Brain microvascular endothelial cell (primary cell): ENCODE measurements at places on chromosomes 2 and 18.

GRCh38 chr2:200081236-200081635 lies 125.9 kb downstream of the MAIP1 start:
- DNase-seq: no peak

DNA sequence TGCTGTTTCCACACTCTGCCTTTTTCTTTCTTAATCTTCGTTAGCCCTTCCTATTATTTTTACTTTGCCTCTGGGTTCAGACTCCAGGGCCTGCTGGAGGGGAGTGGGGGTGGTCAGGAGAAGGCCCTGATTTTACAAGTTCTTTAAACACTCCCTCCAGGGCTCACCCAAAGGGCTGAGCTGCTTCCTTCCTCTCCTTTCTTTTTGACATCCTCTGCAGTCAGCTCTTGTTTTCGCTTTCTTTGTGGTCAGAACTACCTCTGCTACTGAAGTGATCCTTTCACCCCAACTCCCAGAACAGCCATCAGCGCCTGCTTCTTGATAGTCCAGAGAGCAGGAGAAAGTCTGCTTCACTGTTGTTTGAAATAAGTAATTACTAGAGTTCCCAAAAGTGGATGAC lies 925.7 kb downstream of the EPHA4 start:
- no peak for DNase-seq

DNA sequence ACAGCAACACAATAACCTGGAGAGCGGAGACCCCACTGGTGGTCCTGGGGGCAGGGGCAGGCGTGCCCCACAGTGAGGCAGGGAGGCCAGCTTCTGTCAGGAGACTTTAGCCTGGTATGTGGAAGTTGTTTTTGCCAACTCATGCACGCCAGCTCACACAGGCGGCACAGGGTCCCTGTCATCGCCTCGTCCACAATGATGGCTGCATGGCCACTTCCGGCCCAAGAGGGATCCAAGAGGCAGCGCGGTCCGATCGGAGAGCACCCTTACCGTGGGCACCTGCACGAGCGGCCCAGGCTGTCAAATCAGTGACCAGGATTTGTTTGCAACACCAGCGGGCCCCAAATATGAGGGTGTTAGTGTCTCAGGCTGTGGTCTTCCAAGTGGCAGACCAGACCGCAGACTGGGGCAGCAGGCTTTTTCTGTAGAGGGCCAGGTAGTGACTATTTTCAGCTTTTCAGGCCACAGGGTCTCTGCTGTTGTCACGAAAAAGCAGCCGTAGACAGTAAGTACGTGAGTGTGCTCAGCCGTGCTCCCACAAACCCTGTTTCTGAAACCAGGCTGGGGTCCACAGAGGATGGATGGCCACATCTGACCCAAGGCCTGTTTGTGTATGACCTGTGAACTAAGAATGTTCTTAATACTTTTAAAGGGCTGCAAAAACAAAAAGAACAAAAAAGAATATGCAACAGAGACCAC lies 21.2 kb downstream of the SNED1 start:
- no peak for DNase-seq

GRCh38 chr2:33525666-33526065 lies 49.2 kb downstream of the RASGRP3 start:
- DNase-seq: no peak

DNA sequence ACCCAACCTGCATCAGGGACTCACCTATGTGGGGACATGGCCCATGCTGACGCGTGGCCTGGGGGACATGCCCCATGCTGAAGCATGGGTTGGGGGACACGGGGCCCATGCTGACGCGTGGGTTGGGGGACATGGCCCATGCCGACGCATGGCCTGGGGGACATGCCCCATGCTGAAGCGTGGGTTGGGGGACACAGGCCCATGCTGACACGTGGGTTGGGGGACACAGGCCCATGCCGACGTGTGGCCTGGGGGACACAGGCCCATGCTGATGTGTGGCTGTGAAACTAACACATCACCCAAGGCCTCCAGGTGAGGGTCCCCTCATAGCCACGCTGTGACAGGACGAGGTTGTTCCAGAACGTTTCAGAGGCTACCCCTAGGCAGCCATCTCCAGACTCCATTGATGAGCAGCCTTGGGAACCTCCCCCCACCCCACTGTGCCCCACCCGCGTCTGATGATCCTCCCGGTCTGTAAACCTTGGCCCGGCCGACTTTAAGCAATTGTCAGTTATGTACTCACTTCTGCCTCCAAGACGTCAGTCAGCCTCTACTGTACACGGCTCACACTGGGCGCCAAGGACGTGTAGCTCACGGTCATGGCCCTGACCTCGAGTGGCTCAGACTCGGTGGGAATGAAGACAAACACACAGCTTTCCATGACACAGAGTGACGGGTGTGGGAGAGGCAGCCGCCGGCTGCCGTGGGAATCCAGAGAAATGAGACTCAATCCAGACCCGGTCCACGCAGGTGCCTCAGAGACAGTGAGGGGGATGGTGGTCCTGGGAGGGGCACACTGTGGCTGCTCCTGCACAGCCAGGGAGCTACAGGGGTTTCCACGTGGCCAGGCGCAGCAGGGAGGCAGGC lies 50.2 kb upstream of the SLC66A3 start:
- DNase-seq: no peak

DNA sequence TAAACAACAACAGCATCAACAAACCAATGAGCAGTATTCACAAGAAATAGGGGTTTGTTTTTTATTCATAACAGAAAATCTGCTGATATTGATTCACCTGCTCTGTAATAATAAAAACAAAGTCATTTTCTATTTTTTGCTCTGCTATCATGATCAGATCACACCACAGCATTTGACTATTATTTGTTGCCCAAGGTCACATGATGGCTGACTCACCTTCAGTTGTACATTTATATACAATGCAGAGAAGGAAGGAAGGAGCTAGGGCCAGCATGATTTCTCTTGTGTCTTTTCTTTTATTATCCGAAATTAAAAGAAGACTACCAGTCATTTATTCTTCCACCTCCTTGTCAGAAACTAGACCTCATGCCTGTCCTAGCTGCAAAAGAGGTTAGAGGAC lies 1427.7 kb upstream of the CELF4 start:
- DNase-seq: no peak

DNA sequence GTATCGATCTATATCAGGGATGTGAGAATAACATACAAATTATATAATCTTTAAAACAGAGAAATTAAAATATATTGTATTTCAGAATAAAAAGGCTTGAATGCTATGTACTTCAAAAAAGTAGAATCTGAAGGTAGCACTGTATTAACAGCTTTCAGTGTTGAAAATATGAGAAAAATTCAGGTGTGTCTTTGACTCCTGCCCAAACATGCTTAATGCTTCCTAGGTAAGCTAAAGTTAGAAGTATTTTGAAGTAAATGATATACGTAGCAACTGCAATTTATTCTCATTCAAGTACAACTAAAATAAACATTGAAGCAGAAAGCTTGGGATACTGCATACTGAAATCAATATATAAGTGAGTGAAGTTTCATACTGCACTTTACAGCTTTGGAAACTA lies 1082.0 kb upstream of the ACVR2A start:
- no peak for DNase-seq

- DNase-seq: no peak
Observed at GRCh38 chr18:4391859-4392258, 63.2 kb downstream of the DLGAP1 start.

GRCh38 chr2:25132299-25132635 lies 36.1 kb downstream of the POMC start:
- no peak for DNase-seq

DNA sequence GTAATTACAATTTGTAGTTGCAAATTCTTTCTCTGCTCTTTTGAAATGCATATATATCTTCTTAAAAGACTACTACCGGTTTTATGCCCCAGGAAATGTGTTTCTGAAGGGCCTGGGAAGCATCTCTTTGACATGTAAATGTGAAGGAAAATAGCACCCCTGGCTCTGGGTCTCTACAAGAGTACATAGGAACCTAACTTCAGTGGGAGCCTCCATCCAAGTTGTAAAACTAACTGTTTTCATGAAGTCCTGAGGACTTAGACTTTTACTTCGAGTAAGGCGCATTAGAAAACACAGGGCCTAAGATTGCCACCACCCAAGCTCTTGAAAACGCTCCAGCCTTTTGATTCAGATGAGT lies 99.4 kb downstream of the CBLN2 start:
- no peak for DNase-seq

DNA sequence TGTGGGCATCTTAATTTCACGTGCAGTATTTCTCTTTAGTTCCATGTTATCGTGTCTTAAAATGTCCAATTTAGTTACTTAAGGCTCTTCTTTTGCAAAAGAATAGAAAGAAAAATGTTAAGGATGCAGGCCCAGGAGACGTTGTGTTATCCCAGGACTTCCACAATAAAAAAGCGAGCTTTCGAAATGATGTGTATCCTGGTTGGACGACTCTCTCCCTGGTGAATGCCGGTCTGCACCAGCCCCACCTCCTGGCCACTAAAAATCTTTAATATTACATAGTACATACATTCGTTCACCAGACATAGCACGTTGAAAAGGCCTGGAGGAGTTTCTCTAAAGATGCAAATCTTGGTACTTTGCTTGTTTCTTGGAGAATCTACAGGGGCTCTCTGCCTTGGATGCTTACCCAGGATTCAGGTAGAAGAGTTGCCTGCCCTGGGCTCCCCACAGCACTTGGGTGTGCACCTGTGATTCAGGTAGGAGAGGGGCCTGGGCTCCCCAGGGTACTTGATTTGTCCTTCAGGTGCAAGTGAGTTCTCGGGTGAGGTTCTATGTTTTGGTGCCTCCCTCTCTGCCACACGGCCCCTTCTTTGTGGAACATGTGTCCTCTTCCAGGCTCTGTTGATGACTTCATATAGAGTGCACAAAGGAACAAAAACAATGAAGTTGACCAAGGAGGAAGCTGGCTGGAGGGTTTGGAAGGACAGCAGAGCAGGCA lies 26.6 kb downstream of the TWIST2 start:
- no peak for DNase-seq

DNA sequence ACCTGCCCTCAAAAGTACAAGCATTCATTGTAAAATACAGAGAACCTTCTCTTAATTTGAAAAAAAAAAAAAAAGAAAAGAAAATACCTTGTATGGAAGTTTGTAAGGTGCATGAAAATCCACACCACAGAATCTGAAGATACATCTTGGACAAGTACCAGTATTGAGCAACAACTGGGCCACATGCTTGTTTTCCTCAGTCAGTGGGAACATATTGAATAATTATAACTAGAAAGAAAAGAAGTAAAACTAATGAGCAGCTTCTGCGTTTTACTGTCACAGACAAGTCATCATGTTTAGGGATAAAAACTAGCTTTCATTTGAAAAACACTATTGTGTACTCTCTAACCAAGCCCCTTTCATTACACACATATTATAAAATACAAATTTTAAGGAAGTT lies 5.8 kb upstream of the PEX13 start:
- DNase-seq: no peak

DNA sequence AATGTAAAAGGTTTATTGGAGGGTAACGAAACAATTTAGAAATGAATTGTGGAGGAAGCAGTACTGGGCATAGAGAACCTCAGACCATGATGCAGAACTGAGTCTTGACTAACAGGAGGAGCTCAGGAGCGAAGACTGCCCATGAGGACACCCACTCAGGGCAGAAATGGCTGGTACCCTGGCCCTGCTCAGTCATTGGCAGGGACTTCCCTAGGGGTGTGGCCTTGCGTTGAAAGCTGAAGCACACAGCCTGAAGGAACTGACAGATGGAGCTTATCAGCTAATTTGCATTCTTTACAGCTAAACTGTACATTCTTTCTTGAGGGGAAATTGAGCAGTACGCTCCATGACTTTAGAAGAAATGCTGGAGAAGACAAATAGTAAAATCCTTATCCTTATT lies 57.1 kb downstream of the PDK1 start:
- no peak for DNase-seq

- DNase-seq: no peak
Observed at GRCh38 chr2:38259311-38259710, 117.8 kb downstream of the ATL2 start.

GRCh38 chr2:6999211-6999877 lies 82.1 kb downstream of the RNF144A start:
- DNase-seq: no peak

- DNase-seq: no peak
Observed at GRCh38 chr18:7164323-7165004, 46.9 kb upstream of the LAMA1 start.

DNA sequence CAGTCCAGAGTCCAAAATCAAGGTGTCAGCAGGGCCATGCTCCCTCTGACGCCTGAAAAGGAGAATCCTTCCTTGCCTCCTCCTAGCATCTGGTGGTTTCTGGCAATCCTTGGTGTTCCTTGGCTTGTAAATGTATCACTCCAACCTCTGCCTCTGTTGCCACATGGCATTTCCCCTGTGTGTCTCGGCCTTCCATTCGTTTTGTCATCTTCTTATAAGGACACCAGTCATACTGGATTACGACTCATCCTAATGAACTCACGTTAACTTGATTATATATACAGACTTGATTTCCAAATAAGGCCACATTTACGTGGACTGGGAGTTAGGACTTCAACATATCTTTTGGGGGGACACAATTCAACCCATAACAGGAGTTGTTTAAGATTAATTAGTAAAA lies 15.8 kb downstream of the PMAIP1 start:
- DNase-seq: no peak

DNA sequence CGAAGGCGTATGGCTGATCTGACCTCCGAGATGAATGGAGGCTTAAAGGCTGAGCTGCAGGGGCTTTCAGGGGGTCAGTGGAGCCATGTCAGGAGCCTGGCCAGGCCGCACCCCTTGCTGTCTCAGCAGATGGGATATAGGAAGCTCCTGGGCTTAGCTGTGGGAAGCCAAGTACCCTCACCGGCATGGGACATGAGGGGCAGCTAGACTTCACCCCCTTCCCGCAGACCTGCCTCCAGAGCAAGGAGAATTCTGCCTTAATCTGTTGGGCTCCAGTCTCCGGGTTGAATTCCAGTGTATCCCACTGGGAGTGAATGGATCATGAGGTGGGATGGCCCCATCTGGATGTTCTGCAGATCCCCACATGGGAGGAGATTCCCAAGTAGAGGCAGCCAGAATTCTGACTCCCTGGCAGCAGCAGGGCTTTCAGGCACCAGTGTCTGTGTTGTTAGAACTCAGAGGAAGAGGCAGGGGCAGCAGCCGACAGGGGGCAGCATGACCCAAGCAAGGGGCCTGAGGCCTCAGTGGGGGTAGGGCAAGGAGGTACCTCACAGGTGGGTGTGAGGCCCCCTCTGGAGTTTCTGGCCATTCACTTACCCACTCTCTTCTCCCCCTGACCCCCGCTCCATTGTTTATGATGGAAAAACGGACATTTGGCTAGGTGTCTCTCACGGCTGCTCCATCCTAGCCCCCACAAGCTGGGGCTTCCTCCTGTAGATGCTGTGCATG lies 19.1 kb downstream of the CAPG start:
- no peak for DNase-seq
